ENCODE measurements at places on chromosomes 5 and 9.

DNA sequence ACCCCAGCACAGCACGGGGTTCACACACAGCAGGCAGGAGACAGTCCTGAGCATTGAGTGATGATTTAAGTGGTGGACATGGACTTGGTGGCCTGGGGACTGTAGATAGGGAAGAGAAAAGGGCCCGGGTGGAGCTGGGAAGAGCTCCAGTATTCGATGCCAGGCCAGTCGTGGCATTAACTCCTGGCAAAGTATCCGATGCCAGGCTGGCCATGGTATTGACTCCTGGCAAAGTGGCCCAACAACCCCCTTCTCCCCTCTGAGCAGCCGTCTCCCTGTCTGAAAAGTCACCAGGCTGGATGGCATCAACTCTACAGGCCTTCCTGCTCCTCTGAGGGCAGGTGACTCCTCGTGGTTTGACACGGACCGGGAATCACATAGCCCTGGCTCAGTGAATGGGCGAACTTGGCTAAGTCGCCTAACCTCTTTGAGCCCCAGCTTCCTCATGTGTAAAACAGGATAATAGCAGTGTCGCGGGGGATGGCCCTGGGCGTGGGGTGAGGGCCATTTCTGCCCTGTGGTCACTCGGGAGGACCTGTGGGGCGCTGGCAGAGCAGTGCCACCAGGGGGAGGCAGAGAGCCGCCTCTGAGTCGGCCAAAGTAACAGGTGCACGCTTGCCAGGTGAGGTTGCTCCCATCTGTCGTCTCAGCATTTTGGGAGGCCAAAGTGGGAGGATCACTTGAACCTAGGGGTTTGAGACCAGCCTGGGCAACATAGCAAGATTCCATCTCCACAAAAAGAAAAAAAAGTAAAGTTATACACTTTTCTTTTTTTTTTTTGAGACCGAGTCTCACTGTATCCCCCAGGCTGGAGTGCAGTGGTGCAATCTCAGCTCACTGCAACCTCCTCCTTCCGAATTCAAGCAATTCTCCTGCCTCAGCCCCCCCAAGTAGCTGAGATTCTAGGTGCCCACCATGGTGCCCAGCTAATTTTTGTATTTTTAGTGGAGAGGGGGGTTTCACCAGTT is 5.7 kb upstream of the SEC16A start:
- DNase-seq: peak; percentile 61

GRCh38 chr5:171295299-171295698 is 13.7 kb upstream of the TLX3 start:
- DNase-seq: no peak

DNA sequence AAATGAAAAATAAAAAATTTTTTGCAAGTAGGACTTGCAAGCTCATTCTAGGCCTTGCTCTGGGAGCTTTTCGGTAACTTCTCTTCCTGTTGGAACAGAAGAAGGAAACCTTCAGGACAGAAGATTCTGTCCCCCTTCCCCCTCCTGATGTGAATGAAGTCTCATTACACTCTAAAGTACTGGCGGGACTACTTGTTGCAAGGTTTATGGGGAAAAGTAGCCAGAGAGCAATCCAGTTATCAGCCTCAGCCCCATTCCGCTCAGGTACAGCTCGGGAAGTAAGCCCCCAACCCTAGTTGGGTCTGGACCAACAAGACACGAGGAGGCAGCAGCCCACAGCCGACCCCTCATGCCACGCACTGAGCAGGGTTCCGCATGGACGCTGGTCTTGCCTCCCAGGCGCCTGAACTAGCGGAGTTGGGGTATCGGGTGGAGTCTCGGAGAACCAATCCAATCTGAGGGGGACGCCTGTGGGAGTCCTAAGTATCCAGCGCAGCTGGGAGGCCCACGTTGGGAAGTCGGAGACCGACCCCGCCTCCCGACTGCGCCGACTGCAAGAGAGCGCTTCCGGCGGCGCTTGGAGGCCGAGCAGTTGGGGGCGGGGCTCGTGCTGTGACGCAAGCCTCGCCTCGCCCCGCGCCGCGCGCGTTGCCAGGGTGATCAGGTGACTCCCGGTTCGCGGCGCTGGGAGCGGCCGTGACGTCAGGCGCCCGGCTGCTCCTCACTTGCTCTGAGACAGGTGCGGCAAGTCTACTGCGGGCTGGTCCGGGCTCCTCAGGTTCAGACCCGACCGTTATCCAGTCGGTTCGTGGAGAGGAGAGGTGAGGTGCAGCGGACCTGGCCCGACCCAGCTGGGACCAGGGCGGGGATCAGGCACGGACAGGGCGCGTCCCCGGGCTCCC is at the start of gene CYSTM1:
CYSTM1 (plus strand) TSS at position 724 of the 902 bp plus-strand sequence. CDS start 19,278 bp downstream, outside the sequence.
- DNase-seq: peak; percentile 93

GRCh38 chr9:121206516-121207370 is 5.1 kb upstream of the RAB14 start:
- DNase-seq: no peak

DNA sequence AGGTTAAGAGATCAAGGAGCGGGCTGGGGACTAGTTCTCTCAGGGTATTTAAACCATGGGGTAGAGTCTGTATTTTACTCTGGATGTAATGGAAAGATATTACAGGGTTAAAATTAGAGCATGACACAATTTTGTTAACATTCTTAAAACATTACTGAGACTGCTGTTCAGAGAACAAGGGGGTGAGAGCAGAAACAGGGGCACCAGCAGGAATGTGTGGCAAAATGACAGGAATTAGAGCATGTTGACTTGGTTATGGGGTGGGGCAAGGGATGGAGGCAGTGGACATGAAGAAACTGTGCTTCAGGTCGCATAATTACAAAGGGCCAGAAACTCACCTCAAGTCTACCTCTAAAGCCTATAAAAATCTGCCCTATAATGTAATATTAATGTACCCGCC is 75.0 kb downstream of the TMEM232 start:
- no peak for DNase-seq

GRCh38 chr9:107489144-107489673 is 360 bp downstream of the KLF4 start:
- no peak for DNase-seq

- no peak for DNase-seq
Measured at GRCh38 chr5:67432606-67433005, 236.0 kb upstream of the CD180 start.

Data from activated CD4-positive, alpha-beta T cell treated with anti-CD3 and anti-CD28 coated beads for 24 hours (primary cell).